ENCODE measurements at places on chromosomes 2 and 18.

- no peak for DNase-seq
These were observed 119.9 kb downstream of the ETAA1 start for GRCh38 chr2:67516899-67517530.

DNA sequence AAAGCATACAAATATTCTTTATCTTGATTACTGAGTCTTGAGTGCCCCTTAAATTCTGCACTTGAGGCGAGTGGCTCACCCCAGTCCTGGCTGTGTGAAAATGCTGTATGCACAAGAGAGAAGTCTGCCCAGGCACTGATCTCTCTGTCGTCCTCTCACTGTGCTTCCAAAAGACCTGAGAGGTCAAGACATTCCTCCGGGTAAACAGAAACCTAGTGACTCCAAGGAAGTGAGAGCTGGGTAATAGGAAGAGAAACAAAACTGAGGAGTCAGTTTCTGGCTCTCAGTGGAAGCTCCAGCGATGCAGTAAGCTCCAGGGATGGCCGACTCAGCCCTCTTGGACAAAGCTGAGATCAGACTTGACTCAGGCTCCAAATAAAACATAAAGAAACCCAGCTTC lies 70.9 kb downstream of the AAK1 start:
- DNase-seq = no peak

- no peak for DNase-seq
These were observed 119.0 kb downstream of the BCL2L11 start for GRCh38 chr2:111239581-111240249.

DNA sequence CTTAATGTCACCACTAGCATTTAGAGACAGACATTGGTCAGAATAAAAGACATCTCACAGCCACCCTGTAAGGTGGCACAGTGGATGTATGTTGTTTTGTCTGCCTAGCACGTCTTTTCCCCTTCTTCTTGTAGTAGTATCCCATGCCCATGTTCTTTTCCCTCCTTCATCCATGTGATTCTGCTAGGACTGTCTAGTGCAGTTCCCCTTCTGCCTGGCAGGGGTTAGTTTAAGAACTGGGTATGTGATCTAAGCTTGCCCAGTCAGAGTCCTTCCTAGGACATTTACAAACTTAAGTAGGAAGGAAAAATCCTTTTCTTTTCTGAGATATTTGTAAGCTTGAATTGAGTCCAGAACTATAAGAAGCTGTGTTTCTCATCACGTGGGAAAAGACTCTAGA lies 172.3 kb downstream of the BABAM2 start:
- DNase-seq = no peak

GRCh38 chr2:105885456-105885855 lies 140.7 kb downstream of the NCK2 start:
- DNase-seq = no peak

- DNase-seq = no peak
These were observed 11.3 kb downstream of the SIX2 start for GRCh38 chr2:44997963-44998362.

DNA sequence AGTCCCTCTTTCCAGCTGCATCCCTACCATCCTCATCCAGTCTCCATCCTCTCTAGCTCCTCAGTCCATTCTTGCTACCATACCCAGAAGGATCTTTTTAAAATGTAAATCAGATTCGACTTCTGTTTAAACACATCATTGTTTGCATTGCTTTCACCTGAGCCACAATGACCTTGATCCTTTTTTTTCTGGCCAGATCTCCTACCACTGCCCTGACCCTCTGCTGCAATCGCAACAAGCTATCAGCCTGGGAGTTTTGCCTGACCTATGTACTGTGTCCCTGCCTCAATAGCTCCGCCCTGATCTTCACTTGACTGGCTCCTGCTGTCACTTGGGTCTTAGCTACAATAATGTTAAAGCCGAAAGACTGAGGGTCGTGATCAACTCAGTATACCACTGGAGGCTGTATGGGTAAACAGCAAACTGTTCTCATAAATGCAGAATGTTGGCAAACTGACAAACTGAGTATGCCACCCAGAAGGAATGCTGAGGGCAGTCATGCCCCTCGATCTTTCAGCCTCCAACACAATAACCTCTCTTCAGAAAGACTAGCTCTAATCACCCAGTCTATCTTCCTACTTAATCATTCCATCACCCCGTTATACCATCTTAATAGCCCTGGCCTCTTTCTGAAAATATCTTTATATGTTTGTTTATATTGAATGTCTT lies 2.6 kb upstream of the RBM43 start:
- DNase-seq = no peak

DNA sequence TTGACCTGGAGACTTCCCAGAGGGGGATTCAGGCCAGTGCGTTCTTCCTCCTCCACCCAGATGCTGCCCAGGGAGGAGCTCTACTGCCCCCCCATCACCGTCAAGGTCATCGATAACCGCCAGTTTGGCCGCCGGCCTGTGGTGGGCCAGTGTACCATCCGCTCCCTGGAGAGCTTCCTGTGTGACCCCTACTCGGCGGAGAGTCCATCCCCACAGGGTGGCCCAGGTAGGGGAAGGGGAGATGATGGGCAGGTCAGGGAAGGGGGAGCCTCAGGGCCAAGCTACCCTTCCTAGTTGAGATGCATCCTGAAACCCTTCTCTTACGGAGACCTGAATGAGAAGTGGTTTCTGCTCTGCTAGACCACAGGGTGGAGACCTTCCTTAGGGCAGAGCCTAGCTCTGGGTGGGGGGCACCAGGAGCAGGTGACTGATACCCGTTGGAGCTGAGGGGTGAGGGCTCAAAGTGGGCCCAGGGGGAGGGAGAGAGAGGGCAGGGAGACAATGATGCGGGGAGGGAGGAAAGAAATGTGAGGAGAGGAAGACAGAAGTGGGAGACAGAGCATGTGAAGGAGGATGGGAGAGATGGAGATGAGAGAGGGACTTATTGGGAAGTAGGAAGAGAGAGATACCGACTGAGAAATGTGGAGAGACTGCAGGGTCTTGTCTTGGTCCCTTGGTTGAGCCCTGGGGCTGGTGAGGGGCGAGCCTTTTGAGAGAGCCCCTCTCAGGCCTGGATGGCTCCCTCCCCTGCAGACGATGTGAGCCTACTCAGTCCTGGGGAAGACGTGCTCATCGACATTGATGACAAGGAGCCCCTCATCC lies 159.4 kb downstream of the DYSF start:
- no peak for DNase-seq

DNA sequence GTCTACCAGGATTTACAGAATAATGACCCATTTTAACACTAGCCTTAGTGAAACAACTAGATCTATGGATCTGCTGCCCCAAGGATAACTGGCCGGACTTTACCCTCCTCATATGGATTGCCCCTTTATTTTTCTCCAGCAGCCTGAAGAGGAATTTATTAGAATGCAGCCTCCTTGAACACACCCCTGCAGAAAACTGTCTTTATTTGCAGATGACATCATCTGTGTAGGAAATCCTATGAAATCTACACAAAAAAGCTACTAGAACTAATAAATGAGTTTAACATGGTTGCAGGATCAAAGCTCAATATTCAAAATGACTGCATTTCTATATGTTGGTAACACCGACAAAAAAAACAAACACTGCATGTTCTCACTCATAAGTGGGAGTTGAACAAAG lies 29.6 kb downstream of the LBH start:
- no peak for DNase-seq

DNA sequence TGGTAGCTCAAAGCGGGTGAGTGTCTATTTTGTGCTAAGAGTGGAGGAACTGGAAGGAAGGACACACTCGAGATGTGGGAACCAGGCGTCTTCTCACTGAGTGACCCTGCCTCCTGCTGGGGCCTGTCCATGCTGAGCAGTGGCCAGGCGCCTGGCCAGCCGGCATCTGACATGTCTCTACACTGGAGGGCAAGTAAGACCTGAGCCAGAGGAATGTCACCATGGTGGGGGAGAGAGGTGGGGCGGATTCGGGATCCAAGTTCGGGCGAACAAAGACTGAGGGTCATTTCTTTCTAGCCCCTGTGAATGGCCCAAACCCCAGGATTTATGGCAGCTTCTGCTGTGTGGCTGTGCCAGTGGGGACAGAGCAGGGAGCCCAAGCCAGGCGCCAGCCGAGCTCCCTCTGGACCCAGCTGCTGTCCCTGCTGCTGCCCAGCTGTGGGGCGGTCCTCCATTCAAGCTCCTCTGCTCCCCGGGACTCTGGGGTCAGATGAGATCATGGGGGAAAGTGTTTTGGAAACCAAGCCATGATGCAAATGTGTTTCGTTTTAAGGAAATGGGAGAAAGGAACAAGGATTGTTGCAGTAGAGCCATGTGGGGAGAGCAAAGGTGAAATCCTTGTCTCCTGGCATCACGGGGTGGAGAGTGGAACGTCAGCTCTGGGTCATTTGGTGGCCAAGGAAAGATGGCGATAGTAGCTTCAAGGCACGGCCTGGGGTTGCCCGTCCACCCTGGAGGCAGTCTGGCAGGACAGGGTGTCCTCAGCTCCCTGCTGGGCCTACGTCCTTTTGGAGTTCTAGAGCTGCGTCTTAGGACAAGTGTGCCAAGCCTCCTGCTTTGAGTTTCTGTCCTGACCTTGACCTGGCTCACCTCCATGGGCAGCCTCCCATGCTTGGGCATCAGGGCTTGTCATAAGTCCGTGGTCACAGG lies 8.1 kb downstream of the ACKR3 start:
- no peak for DNase-seq

GRCh38 chr2:200379481-200380090 lies 73.1 kb downstream of the SPATS2L start:
- no peak for DNase-seq

- DNase-seq = no peak
These were observed 1.5 kb upstream of the VSNL1 start for GRCh38 chr2:17538844-17539554.

- DNase-seq = no peak
These were observed 1016.4 kb upstream of the PIK3C3 start for GRCh38 chr18:40938615-40939014.

DNA sequence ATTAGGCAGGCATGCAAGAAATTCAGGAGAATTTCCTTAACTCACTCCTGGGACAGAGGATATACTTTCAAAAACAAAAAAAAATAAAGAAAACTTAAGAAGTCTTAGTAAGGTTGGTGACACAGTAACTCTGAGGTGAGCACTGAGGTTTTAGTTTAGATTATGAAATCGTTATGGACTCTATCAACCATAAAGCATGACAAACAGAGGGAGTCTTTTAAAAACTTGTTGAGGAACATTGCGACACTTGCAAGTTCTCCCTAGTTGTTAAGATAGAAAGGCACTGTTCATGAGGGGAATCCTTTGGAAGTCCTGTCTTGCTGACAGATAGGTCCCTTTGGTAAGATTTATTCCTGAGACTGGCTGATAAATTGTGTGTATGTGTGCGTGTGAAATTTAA lies 194.3 kb upstream of the ERBB4 start:
- no peak for DNase-seq

GRCh38 chr2:208978946-208979345 lies 444.9 kb upstream of the MAP2 start:
- DNase-seq = no peak

DNA sequence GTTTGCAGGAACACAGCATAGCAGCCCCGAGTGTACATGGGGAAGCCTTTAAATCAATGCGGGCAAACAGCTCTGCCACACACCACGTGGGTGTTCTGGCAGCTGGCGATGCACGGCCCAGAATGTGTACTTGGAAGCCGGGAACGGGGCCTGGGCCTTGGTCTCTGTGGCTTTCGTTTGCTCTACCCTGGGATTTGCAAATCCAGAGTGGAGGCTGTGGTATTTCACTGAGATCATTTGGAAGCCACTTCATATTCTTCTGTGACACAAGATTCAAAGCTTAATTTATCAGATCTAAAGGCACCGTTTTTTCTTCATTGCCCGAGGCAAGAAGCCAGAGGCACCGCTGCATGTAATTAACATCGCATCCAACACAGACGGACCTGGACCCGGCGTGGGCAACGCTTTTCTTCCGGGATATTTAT lies 246.3 kb upstream of the MYT1L start:
- DNase-seq = no peak

DNA sequence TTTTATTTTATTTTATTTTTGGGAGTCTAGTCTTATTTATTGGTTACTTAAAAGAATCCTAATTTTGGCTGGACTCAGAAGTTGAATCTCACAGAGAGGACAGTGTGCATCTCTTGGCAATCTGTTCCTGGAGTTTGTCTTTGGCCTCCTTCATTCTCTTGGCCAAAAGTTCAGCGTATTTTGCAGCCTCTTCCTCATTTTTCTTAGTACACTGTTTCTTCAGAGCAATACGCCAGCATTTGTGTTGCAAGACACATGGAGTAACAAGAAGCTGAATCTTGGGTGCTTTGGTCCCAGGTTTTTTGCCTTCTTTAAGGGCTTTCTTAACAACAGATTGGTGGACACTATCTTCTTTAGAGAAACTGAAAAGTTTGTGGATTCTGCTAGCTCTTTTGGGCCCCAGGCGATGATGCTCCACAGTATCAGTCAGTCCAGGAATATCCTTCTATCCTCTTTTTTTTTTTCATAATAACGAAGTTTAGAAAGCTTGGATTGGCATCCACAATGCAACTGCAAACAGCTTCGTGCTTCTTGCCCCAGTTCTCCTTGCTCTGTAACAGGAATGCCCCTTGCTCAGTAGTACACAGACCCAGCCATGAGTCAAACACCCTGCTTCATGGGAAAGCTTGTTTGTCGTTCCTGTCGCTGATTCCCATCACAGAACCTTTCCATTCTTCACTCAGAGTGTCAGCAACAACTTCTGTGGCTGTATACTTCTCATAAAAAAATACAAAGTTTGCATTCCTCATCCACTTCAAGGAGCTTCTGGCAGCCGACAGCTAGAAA lies 34.8 kb upstream of the RFX8 start:
- no peak for DNase-seq

- no peak for DNase-seq
These were observed 48.5 kb upstream of the CAB39 start for GRCh38 chr2:230664128-230664527.

DNA sequence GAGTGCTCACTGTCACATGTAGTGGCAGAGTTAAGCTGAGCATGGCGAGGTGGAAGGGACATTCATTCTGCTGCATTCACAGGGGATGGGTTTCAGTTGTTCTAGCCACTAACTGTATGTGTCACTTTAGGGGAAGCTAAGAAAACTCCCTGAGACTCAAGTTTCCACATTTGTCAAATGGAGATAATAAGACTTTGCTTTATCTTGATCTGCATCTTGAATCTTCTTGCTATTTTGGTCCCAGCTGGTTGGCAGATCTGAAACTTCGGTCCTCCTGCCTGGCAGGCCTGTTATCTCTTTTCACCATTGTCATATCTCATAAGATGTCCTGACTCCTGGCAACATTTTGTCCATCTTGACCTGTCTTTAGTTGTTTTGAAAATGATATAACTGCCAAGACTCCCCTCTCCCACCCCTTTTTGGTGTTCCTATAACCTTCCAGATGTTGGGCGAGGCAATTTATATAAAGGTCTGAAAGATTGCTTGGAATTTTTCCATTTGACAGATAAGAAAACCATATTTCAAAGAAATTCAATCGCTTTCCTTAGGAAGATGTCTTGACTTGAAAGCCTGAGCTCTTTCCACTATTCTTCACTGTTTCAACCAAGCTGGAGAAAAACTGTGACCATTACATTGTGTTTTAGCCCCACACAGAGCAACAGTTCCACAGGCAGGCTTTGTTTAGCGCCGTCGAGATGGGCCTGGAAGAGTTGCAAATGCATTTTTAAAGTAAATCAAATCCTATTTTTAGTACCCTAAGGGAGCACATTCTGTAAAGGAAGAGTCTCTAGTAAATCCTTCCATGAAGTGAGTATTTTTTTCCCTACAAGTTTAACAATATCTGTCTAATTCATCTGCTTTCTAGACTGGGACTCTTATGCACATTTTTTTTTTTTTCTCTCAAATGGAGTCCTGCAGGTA lies 33.4 kb downstream of the MYCN start:
- no peak for DNase-seq

GRCh38 chr2:212052412-212053159 lies 486.0 kb downstream of the ERBB4 start:
- DNase-seq = no peak
